ENCODE measurements at places on chromosomes 6 and 20. TPM values are rescaled to one million over a fixed set of nuclear protein-coding genes. Genes with fewer than 3 reads are reported as not detected.

GRCh38 chr20:3068986-3069900 lies 2.2 kb upstream of the OXT start:
- DNase-seq, result no peak

- no peak for DNase-seq
Observed at GRCh38 chr6:15987569-15987968, 141.3 kb upstream of the MYLIP start.

Gene CST5
- not detected for total RNA-seq

GRCh38 chr6:107691062-107691751 lies 132.9 kb downstream of the SCML4 start:
- DNase-seq, result no peak

DNA sequence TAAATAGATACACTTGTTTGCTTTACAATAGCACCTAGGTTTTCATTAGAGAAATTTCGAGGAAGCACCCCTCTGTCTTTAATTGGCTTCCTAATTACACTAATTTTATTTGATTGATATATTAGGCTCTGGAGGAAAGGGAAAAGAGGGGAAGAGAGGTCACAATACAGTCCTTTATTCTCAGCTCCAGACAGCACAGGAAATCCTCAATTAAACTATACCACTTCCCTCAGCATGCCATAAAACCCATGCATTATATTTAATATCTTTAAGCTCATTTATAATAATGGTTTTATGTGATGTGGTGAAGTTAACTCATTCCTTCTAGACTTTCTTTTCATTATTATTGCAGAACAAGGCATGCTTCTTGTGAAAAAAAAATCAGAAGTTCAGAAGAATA lies 17.7 kb upstream of the PDE7B start:
- no peak for DNase-seq

DNA sequence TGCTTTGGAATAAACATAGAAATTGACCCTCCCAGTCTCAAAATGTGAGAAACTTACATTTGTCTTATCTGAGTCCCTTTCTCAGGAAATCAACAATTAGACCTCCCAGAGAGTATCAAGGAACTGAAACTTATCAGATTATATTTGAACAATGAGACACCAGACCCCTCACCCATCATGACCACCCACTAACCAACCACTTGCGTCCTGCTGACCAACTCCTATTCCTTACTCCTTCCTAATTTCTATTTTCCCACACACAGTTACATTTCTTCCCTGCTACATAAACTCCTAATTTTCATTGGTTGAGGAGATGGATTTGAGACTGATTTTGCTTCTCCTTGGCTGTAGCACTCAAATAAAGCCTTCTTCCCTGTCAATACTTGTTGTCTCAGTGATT lies 97.9 kb downstream of the TPBG start:
- DNase-seq, result no peak

DNA sequence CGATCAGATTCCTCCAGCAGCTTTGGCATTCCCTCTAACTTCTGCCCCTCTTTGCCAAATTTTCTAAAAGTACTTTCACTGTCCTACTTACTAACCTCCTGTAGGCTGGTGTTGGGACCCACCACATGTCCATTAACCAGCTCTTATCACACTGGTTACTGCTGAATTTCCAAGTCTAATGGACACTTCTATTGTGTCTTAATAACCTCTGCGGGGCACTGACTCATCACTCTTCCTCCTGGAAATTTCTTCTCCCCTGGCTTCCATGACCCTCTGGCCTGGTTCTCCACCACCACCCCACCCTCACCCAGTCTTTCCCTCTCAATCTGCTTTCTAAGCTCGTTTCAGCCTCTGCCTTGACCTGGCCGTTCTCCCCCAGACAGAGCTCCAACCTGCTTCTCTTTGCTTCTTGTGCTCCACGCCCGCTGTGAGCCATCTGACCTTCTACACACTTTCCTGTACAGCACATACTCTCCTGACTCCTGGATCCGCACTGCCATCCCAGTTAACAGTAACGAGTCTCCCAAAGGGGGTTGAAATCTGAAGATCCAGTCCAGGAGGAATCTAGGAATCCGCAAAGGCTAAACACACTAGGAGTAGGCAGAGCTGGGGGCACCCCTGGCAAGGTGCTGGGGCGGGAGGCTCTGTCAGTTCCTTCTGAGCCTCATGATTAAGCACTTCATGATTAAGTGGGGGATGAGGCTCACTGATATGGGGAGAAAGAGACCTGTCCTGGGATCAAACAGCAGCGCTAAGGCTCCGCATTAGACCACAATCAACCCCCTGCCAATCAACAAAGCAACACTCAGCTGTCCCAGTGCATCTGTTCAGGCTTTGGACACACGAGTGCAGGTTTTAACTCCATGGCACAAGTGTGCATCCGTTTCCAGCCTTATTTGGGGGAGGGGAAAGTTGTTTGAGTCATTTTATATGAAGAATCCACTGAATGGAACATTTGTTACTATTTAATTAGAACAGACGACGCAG lies 146.3 kb downstream of the LY86 start:
- no peak for DNase-seq

GRCh38 chr6:20732896-20733295 lies 198.6 kb downstream of the CDKAL1 start:
- no peak for DNase-seq

Gene AKAP12
- total RNA-seq, result 6.5 TPM

DNA sequence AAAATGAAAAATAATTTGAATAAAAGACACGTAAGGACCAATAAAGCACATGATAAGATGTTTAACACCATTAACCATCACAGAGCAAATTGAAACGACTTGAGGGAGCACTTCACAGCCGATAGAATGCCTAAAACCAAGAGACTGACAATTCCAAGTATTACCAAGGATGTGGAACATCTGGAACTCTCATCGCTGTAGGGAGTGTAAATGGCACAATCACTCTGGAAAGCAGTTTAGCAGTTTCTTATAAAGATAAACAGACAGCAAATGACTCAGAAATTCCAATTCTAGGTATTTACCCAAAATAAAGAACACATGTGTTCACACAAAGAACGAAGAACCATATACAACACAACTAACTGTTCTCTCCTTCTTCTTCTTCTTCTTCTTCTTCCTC lies 8.5 kb upstream of the UBD start:
- peak; percentile 51 for DNase-seq
